ENCODE measurements at places on chromosomes 12 and 14.

- DNase-seq, result no peak
Observed at GRCh38 chr14:96806836-96807235, 9.7 kb downstream of the VRK1 start.

DNA sequence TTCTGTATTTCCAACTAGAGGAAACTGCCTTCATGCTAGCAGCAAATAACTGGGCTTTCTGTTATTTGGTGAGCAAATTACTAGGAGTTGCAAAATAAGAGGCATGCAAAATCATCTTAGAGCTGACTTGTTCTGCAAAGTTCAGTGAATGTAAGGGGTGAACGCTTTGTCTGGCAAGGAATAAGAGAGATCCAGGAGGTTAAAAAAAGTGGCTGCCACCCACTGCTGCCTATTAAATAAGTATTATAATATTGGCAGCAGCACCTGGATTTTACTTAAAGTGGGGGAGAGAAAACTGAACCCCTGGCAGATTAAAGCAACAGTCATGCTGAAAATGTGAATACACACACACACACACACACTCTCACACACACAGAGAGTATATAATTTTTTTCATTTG is 557.0 kb downstream of the FLRT2 start:
- DNase-seq, result no peak

DNA sequence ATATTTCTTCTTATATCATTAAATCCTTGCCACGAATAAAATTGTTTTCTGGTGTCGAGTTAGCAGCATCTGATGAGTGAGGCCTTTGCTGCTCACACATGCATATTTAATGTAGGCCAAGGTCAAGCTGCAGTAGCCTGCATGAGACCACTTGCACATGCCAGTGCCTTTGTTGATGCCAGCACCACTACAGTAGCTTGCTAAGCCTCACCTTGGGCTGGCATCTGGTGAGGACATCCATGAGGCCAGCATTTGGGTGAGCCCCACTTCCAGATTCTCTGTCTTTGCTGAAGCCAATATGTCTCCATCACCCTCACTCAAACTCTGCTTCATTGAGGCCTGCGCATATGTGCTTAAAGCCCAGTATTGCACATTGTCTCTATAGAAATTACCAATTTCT is 8.0 kb downstream of the CCDC59 start:
- no peak for DNase-seq

GRCh38 chr12:2488596-2488995 is 306.2 kb upstream of the FKBP4 start:
- no peak for DNase-seq

DNA sequence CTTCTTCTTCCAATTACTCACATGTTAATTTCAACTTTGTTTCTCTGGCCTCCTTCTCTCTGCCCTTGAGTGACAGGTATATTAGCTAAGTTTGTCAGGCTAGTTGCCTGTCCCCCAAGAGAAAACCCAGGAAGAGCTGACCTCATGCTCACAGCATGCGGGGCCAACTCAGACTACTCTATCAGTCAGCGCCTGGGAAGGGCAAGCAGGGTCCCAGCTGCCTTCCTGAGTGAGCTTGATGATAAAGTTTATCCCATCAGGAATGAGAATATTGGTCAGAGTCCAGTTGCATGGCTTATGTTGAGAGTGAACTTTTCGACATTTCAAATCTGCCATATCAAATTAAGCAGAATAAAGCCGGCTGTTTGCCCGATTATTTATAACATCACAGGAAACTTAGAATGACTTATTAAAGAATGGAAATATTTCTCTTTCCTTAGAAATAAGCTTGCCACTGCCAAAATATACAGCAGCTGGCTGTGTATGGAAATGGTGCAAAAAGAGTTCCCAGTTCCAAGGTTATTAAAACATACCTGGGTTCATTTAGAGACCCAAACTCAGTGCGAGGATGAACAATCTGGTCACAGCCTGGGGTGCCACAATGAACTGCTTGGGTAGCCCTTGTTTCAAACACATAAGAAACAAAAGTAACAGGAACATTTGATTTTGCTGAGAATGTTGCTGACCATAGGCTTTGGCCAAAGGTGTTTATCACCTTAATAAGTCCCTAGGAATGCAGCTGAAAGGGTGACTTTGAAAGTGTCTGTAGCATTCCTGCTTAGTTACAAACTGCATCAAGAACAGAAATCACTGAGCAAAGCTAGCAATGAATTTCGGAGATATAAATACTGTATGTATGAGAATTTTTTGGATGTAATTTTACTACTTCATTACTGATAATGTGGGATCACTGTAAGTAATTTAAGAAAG is 1553.8 kb upstream of the FLRT2 start:
- DNase-seq, result no peak
